ENCODE measurements at places on chromosomes 4 and X. TPM values are rescaled to one million over a fixed set of nuclear protein-coding genes. Genes with fewer than 3 reads are reported as not detected.

GRCh38 chr4:3874525-3875110 lies 108.4 kb downstream of the ADRA2C start:
- DNase-seq, result no peak
- H3K27me3 ChIP-seq, result peaks cover 8% of the 10 kb centered on the region
- H3K4me1 ChIP-seq, result peaks cover 2% of the 10 kb centered on the region
- no peaks in the 10 kb centered on the region for H3K36me3 ChIP-seq

Gene UGT8
- total RNA-seq, result 2.1 TPM

Gene HSFX3
- not detected for total RNA-seq

DNA sequence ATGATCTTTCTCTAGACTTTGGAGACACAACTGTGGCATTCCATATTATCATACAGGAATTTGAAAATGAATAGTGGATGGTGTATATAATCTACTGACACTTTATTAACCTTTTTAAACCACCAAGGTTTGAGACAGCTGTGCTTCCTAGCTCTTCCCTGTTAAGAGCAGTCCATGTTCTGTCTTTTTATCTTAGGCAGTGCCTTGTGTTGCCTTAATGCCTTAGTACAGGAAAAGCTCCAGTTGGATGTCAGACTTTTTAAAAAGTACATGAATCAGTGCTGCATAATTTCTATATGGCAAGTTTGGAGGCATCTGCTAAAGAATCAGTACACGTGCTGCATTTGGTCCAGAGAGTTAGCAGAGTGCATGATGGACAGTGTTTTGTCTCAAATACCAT lies 45.1 kb downstream of the OCRL start:
- no peaks in the 10 kb centered on the region for H3K4me1 ChIP-seq
- no peak overlapping the region for H3K27ac ChIP-seq
- no peaks in the 10 kb centered on the region for H3K27me3 ChIP-seq
- peaks cover 9% of the 10 kb centered on the region for H3K36me3 ChIP-seq
- H3K4me3 ChIP-seq, result no peak overlapping the region

Gene THOC2
- 194 TPM for total RNA-seq

DNA sequence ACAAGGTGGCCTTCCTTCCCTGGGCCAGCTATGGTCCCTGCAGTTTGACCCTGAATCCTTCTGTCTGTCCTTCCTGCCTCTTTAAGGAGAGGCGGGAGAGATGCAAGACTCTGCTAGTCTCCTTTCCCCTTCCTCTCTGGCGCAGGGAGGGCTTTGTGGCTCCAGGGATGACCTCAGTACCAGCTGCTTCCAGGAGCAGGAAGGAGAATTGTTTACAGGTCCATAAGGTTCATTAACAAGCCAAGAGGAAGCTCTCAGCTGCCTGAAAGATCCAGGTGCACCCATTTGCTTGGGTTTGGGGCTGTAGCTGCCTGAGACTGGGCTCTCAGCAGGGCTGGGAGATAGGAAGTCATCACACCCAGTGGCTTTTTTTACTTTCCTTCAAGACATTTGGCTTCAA lies 4.0 kb upstream of the FATE1 start:
- DNase-seq, result no peak
- no peak overlapping the region for H3K4me3 ChIP-seq
- no peaks in the 10 kb centered on the region for H3K4me1 ChIP-seq
- no peaks in the 10 kb centered on the region for H3K36me3 ChIP-seq
- no peaks in the 10 kb centered on the region for H3K27me3 ChIP-seq

DNA sequence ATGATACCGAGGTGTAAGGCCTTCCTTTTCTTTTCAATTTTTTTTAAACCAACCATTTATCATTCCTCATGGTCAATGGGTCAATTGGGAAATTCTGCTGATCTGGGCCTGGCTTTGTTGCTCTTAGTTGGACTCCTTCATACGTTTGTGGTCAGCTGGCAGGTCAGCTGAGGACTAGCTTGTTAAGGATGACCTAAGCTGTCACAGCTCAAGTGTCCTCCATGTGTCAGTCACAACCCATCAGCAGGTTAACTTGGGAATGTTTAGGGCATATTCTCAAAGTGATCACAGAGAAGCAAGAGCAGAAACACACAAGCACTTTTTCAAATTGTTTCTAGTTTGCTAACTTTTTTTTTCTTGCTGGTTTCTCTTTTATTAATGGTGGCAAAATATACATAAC lies 117.4 kb upstream of the MAB21L2 start:
- peaks cover 8% of the 10 kb centered on the region for H3K4me1 ChIP-seq
- no peak overlapping the region for H3K27ac ChIP-seq
- no peak for DNase-seq
- no peak overlapping the region for H3K4me3 ChIP-seq
- no peaks in the 10 kb centered on the region for H3K27me3 ChIP-seq
- no peaks in the 10 kb centered on the region for H3K36me3 ChIP-seq

Gene FDCSP
- total RNA-seq, result not detected

- no peak overlapping the region for H3K27ac ChIP-seq
- H3K4me3 ChIP-seq, result no peak overlapping the region
- DNase-seq, result no peak
- no peaks in the 10 kb centered on the region for H3K36me3 ChIP-seq
- H3K27me3 ChIP-seq, result no peaks in the 10 kb centered on the region
- peaks cover 8% of the 10 kb centered on the region for H3K4me1 ChIP-seq
These were observed 97.2 kb upstream of the EOLA2 start for GRCh38 chrX:150035531-150035930.

Gene GAGE2A
- total RNA-seq, result not detected

- no peak for DNase-seq
- no peaks in the 10 kb centered on the region for H3K4me1 ChIP-seq
- no peak overlapping the region for H3K4me3 ChIP-seq
- no peaks in the 10 kb centered on the region for H3K27me3 ChIP-seq
- no peaks in the 10 kb centered on the region for H3K36me3 ChIP-seq
- H3K27ac ChIP-seq, result no peak overlapping the region
These were observed 1047.2 kb downstream of the GLUD2 start for GRCh38 chrX:122094611-122095010.
